RKO (cell line): ENCODE measurements at places on chromosomes 2 and 18.
A peak's percentile ranks its signal among the peaks of the same experiment; 100 is the strongest.

- no peak for DNase-seq
These were observed 7.5 kb downstream of the RALBP1 start for GRCh38 chr18:9482790-9483189.

GRCh38 chr2:36560726-36561125 is 37.2 kb downstream of the FEZ2 start:
- DNase-seq, result peak; percentile 85

DNA sequence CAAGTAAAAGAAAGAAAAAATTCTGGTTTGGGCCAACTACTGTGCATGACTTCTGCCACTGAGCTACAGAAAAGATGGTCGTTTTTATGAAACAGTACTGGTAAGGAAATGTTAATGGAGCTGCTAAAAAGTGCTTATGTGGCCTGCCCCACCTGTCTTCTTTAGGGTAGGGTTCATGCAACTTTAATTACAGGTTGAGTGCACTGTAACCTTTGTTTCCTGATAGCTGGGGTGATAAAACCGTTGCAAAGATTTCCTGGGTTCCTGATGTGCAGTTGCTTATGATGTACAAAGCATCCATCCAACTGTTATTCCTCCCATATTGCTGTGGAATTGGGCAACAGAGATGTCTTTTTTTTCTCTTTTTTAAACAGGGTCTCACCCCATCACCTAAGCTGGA is 34.3 kb upstream of the PUM2 start:
- no peak for DNase-seq

- no peak for DNase-seq
These were observed 193.5 kb upstream of the EPC2 start for GRCh38 chr2:148451046-148451445.
